ENCODE measurements at places on chromosomes 4 and X.

- DNase-seq: no peak
These were observed 222.0 kb downstream of the PPP3CA start for GRCh38 chr4:101125045-101125942.

GRCh38 chr4:6574747-6575502 lies at the start of gene MAN2B2:
Gene MAN2B2, plus strand, starts transcription at chr4:6575189. Its CDS starts 22 bp downstream, at chr4:6575211.
- peak; percentile 62 for DNase-seq

DNA sequence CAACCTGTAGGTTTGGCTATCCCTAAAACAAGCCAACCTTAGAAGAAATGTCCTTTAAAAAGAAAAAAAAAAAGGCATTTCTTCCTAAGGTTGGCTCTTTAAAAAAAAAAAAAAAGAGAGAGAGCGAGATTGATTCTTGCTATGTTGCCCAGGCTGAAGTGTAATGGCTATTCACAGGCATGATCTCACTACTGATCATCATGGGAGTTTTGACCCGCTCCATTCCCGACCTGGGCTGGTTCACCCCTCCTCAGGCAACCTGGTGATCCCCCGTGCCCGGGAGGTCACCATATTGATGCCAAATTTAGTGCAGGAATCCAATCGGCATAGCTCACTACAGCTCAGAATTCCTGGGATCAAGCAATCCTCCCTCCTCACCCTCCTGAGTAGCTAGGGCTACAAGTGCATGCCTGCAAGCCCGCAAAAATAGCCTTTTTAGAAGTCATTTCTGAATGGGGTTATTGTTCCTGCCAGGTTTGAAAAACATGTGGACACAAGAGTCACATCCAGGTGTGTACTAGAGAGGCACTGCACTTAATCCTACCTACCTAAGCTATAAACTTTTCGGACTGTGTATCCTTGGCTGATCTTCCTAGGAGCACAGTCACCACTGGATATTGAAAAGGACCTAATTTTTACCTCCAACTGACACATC lies 61.4 kb upstream of the ZCCHC13 start:
- no peak for DNase-seq

DNA sequence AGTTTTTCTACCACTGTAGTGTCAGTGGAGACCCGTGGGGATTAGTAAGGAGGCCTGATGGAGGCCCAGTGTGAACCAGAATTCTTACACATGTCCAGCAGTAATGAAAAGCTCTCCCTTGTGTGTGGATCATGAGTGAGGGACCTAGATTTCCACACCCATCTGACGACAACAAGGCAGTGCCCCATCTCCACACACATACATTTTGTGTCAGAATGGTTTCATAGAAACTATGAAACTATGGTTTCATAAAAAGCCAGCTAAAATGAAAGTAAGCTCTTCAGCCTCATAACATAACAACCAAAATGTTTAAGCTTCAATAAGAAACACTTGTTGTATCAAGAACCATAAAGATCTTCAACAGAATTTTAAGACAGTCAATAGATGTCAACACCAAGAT lies 884.5 kb upstream of the ADGRL3 start:
- no peak for DNase-seq

DNA sequence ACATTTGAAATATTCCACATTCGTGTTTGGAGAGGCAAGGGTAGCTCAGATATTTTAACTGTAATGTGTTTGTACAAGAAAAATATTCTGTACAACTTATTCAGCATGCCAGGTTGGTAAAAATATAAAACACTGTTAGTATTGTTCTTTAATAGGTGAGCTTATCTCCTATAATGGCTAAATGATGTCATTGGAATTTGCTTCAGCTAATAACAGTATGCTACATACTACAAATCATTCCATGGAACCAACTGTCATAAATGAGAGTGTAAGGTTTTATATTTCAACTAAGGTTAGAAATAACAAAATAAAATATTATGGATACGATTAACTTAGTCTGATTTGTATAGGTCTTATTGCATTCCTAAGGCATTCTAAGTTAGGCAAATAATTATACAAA lies 206.6 kb downstream of the ADGRL3 start:
- DNase-seq: no peak

GRCh38 chrX:13194291-13195103 lies 125.4 kb downstream of the ATXN3L start:
- no peak for DNase-seq

All from stimulated activated CD8-positive, alpha-beta memory T cell treated with anti-CD3 and anti-CD28 coated beads, Interleukin-7, amount 100 ng/mL, for 48 hours (primary cell).